Spleen (tissue), 13 donors: ENCODE measurements at places on chromosomes 7 and 10.

- DNase-seq: peak; percentile 63
Observed at GRCh38 chr7:35536396-35536826, 158.5 kb downstream of the HERPUD2 start.

DNA sequence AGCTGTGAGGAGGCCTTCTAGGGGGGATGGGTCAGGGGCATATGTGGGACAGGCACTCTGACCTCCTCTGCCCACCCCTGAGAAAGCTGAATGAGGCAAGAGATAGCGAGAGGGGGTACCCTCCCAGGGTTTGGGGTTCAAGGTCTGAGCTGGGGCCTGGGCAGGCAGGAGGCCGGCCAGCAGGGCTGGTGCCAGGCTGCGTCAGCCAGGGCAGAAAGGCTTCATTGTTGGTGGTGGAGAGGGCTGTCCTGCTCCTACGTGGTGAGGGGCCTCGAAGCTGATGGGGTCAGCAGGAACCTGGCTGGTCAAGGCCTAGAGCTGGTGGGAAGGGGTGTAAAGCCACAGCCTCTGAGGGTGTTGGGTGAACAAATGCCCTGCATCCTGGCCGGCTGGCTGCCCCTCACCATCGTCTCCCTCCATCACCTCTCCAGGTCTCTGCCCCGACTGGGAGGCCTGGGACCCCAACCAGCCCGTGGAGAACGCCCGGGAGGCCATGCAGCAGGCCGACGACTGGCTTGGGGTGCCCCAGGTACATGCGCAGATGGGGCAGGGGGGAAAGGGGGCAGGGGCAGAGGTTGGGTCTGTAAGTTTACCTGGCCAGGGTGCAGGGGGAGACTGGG is 6.6 kb downstream of the FLNC start:
- no peak for DNase-seq

GRCh38 chr7:135966341-135967043 is 10.7 kb downstream of the MTPN start:
- DNase-seq: no peak

GRCh38 chr10:83753490-83753889 is 385.8 kb upstream of the GHITM start:
- no peak for DNase-seq

DNA sequence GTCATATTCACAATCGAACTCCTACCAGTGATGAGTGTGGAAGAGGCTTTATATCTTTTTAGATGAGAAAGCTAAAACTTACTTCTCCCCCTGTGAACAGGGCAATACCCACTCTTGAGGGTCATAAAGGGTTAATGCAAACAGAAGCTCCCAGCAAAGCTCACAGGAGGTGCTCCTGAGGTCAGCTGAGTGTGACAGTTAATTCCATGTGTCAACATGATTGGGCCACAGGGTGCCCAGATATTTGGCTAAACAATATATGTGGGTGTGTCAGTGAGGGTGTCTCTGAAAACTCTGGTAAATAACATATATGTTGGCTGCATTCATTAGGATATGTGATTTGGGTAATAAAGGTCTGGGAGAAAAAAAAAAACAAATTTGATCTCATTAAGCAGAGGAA is 86.0 kb downstream of the HIP1 start:
- DNase-seq: no peak

- DNase-seq: no peak
Observed at GRCh38 chr7:37187179-37187578, 261.5 kb downstream of the ELMO1 start.

- no peak for DNase-seq
Observed at GRCh38 chr10:21638681-21639080, 104.6 kb downstream of the MLLT10 start.

GRCh38 chr7:114631249-114631822 is 216.7 kb downstream of the FOXP2 start:
- DNase-seq: no peak

DNA sequence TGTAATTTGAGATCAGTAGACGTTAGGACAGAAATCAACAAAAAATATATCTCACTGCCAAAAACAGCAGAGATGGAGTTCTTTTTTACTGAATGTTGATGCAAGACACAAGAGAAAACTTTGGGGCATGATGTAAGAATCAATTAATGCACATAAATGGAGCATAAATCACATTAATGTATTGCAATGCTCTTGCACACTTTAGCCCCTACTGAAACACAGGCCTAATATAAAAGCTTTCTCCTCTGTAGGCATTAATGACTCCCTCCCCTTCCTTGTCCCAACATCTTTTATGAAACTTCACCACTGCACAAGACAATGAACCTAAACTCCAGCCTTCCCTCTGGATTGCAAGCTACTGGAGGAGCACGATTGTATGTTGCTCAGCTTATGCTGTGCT is 58.8 kb downstream of the CACNA2D1 start:
- no peak for DNase-seq

- DNase-seq: no peak
Observed at GRCh38 chr10:33734393-33735155, 400.1 kb upstream of the NRP1 start.

- DNase-seq: no peak
Observed at GRCh38 chr7:55426676-55427075, 61.5 kb downstream of the LANCL2 start.

- no peak for DNase-seq
Observed at GRCh38 chr10:24306507-24306875, 97.6 kb downstream of the KIAA1217 start.

GRCh38 chr7:24795407-24795767 is 38.1 kb upstream of the GSDME start:
- DNase-seq: no peak
